Heart left ventricle (tissue), 16 donors: ENCODE measurements at places on chromosomes 3 and 15.

GRCh38 chr3:150216866-150217600 is 191.1 kb upstream of the TSC22D2 start:
- DNase-seq = no peak

DNA sequence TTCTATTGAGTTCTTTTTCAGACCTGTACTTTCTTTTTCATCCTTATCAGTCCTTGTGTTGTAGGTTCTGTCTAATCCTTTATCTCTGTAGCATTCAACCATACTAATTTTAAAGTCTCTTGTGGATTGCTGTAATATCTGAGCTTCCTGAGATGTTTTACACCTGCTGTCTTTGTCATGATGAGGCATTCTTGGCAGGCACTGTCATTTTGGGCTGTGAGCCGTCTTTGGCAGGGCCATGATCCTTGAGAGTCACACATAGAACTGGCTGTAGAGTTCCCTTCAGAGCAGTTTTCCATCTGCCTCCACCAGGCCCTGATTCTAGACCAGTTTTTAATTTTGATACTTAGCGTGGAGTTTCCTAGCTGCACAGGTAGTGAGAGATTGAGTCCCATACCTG is 6.7 kb downstream of the EFCC1 start:
- no peak for DNase-seq

DNA sequence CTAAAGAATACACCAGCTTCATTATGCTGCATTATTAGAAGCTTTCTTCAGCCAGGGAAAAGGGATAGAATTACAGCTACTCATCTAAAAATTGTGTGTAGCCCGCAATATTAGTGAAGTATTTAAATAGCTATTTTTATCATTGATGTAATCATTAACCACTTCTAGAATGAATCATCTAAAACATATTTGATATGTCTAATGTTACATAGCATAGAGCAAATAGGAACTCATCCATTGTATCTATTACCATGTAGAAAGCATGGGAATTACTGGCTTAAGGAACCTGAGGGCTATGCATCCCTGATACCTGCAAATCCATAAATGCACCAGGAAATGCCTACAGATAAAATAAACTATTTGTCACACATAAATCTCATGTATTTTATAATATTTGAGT is 54.5 kb upstream of the VGLL3 start:
- no peak for DNase-seq

GRCh38 chr15:85031944-85032558 is 50.4 kb downstream of the PDE8A start:
- DNase-seq = no peak

- no peak for DNase-seq
Measured at GRCh38 chr15:44769521-44769920, 33.2 kb downstream of the TRIM69 start.

GRCh38 chr3:119700269-119700919 is 2.4 kb upstream of the CFAP91 start:
- no peak for DNase-seq

- no peak for DNase-seq
Measured at GRCh38 chr3:63478990-63479660, 173.3 kb upstream of the SNTN start.

DNA sequence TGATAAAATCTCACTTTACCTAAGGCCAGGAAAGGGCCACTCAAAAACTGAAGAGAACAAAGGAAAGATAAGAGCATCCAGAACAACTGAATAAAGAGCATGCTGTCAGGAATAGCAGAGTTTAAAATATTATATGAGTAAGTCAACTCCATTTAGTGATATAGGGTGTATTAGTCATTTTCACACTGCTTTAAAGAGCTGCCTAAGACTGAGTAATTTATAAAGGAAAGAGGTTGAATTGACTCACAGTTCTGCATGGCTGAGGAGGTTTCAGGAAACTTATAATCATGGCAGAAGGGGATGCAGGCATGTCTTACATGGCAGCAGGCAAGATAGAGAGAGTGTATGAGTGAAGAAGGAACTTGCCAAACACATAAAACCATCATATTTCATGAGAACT is 778.0 kb upstream of the NECTIN3 start:
- no peak for DNase-seq

DNA sequence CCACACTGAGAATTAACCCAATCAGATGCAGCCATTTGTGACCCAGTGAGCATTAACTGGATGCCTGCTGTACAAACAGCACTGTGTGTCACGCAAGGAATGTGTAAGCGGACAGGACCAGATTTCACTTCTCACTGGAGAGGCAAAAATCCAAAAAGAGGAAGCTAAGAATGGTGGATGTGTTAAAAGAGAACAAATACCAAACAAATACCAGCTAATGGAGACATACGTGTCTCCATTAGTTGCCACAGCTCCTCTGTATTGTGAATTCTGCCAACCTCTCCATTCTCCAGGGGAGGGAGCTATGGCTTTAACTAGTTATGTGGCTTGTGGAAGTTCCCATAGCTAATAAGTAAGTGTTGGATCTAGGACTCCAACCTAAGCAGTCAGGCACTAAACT is 2.6 kb downstream of the LTF start:
- no peak for DNase-seq

DNA sequence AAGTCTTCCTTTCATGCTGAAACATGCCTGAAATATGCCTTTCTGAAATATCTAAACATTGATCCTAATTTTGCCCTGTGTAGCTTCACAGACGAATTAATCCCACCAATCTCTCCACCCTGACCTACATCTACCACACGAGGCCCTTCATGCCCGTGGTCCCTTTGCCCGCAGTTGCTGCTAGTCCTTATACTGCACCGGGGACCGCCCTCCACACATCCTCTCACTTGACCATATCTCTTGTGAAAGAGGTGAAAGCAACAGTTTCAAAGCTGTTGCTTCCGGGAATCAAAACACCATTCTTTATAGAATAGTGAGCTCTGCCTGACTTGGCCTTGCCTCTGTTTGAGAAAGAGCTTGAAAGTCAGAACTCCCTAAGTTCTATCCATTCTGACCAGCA is 499.5 kb downstream of the NTRK3 start:
- no peak for DNase-seq

DNA sequence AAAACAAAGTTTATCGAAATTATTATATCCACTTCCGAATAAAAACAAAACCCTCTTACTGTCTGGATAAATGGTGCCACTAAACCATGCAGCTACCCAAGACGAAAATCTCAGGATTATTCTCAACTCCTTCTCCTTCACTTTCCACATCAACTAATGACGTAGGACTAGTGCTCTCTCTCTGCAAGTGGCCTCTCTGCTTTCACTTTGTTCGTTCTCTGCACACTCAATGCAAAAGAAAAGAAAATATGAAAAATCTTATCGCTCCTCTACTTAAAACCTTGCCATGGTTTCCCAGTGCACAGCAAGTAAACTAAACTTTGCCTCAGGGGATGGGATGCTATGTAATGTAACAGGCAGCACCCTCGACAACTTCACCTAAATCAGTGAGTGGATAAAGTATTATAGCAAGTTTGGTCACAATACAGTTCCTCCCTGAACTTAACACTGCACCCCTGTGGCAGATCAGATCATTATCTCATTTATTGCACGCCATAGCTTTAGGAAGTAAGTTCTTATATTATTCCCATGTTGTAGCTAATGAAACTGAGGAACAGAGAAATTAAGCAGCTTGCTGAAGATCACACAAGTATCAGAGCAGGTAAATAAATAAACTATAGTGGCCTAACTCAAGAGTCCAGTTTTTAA is 262.7 kb upstream of the GADL1 start:
- no peak for DNase-seq

DNA sequence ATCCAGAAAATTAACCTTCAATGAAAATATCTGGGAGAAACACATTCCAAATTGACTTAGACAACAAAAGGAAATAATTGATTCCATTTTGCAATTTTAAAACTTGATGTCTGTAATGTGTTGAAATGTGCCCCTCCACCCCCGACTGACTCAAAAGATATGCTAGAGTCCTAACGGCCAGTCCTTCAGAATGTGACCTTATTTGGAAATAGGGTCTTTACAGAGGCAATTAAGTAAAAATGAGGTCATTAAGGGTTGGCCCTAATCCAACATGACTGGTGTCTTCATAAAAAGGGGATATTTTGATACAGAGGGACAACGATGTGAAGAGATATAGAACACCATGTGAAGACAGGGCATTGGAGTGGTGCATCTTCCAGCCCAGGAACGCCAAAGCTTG is 153.9 kb downstream of the PDZRN3 start:
- DNase-seq = no peak

DNA sequence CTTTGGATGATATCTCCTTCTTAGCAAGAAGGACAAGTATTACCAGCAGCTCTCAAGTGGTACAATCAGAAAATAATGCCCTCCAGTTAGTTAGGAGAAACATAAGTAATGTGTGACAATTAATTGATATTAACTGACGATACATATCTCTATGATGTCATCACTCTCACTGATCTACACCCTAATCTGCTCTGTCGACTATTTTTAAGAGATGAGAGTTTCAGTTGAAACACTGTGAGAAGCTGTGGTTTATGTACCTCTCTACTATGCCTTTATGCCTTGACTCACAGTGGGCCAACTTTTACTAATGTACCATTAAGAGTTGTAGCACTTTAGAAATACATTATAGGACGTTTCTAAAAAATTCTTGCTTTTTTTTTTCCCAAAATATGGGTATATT is 8.6 kb downstream of the CEP152 start:
- DNase-seq = no peak

- no peak for DNase-seq
Measured at GRCh38 chr3:180294282-180295027, 257.7 kb upstream of the PEX5L start.

DNA sequence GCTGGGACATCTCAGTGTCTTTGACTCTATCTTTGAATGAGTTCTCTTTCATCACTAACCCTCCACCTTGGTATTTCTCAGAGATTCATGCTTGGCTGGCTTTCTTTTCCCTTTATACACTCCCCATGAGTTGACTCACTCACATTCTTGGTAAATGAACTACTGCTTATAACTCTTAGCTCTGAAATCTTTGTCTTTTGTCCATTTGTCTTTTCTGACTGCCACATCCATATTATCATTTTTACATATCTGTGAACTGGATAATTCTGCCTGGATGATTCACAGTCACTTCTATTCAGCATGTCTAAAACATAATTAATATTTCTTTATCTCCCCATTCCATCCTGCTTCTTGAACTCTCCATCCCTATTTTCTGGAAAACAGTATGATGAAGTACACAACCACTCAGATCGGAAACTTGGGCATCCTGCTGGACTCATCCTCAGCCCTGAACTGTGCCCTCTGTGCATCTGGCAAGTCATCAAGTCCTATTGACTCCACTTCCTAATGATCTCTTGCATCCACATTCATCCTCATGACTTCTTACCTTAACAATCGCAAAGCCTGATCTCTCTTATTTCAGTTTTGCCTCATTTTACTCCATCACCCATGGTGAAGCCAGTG is 66.9 kb downstream of the KCNAB1 start:
- no peak for DNase-seq
